NCI-H187 (cell line): ENCODE measurements at places on chromosomes 1 and 21.

GRCh38 chr1:219223496-219223895, 49.8 kb downstream of the LYPLAL1 start:
- no peak for DNase-seq

DNA sequence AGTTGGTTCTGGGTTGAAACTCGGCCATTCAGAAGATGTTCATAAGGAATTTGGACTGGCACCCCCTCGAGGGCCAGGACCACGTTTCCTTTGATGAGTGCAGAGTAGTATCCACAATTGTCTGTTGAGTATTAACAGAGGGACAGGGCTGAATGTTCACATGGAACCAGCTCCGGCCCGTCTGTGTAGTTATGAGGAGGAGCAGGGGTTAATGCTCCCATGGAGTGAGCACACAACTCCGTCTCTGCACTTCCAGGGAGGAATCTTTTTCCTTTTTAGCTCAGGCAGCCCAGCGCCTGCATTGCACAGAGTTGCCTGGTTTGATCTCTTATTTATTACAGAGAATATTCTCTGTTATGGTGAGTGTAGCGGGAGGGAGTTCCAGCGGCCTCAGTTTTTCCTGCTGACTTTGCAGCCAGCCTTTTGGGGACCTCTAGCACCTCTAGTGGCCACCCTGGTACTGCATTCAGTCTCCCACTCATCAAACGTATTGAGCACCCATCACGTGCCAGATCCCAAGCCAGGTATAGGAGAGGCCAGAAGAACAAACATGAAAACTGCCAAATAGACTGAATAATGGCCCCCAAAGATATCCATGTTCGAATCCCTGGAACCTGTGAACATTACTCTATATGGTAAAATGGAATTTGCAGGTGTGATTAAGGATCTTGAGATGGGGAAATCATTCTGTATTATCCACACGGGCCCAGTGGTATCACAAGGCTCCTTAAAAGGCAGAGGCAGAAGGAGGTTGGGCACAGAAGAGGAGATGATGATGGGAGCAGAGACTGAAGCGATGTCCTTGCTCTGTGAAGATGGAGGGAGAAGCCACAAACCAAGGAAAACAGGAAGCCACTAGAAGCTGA, 167.7 kb upstream of the CSF3R start:
- DNase-seq: peak; percentile 41

- peak; percentile 18 for DNase-seq
Observed at GRCh38 chr1:109624201-109625010, 4.8 kb downstream of the AMPD2 start.

GRCh38 chr1:27556781-27557595, 47.0 kb downstream of the AHDC1 start:
- DNase-seq: peak; percentile 13

GRCh38 chr1:62722796-62723195, 34.6 kb upstream of the DOCK7 start:
- DNase-seq: no peak

- no peak for DNase-seq
Observed at GRCh38 chr1:28246427-28246832, 10.5 kb downstream of the ATP5IF1 start.

GRCh38 chr1:9166289-9167235, 37.7 kb upstream of the GPR157 start:
- no peak for DNase-seq

- no peak for DNase-seq
Observed at GRCh38 chr21:43819511-43820405, 30.4 kb downstream of the RRP1 start.

- no peak for DNase-seq
Observed at GRCh38 chr1:117646007-117646811, 40.4 kb downstream of the TENT5C start.

- DNase-seq: no peak
Observed at GRCh38 chr1:22223176-22223575, 80.3 kb upstream of the WNT4 start.

DNA sequence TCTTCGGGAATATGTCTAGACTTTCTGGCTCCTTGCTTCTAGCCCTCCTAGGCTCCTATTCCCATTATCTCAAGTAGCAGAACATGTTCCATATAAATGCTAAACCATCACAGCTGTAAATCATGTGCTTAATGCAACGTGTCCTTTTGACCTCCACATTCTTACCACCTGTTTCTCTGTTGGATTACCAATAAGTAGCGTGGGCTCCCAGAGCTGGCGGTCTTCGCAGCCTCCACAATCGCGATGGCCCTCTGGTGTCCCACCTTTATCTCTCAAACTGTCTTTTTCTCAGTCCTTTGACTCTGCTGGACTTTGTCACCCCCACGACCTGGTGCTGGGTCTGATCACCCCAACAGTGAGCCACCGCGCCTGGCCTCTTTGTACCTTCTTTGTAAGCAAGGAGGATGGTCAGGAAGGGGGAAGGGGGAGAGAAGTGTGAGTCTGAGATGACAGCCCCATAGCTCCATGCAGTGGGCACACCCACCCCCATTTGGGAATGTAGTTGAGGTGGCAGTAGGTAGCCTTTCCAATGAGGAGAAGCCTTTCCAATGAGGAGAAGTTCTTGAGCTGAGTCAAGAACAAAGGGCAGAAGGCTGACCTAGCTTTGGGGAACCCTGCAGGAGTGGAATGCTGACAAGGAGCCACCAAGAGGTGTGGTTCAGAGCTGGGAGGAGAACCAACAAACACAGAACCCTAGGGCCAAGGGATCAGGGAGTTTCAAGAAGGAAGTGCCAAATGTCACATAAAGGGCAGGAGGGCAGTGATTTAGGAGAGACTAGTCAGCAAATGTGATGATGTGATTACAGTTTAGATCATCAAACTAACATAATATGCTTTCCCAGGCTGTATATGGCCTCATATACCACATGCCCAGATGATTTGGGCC, 14.2 kb downstream of the TRAF5 start:
- DNase-seq: no peak

DNA sequence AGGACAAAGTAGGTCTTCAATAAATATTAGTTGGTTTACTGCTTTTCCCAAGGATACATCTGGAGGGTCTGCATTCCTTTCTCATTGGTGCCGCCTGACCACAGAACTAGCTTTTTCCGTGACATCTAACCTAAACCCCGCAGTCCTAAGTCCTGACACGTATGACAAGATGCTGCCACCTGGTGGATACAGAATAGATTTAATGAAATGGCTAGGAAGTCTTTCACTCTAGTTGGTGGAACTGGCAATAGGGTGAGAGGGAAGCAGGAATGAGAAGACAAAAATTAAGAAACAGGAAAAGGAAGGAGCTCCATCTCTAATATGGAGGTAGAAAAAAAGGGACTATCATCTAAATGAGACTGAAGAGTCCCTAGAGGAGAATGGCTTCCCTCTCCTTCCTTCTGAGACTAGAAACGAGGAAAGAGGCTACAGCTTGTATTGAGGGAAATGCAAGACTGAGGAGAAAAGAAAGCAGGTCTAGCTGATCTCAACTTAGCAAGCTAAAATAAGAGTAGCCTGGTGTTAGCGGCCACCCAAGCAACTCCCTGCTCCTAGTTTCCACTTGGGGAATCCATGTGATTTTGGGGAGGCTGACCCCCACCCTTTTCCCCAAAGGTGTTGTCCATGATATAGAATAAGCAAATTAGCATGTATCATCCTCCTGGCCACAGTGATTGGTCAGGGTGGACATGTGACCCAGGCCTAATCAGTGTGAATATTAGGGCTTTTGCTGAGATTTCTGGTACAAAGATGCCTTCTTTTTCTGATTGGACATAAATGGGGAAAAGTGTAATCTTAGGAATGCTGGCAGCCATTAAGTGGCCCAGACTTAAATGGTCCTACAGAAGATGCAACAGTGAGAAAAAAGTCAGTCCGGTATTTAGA, 5.9 kb downstream of the RFX5 start:
- peak; percentile 23 for DNase-seq

GRCh38 chr21:27953340-27954045, 986.6 kb upstream of the ADAMTS5 start:
- no peak for DNase-seq
